HT-29 (cell line): ENCODE measurements at places on chromosomes 6 and 20.

- DNase-seq: no peak
Observed at GRCh38 chr6:148677594-148678476, 69.0 kb upstream of the UST start.

- DNase-seq: no peak
Observed at GRCh38 chr6:128521282-128521632, 858 bp upstream of the PTPRK start.

GRCh38 chr20:20371681-20372080 lies 3.8 kb downstream of the INSM1 start:
- DNase-seq: no peak

DNA sequence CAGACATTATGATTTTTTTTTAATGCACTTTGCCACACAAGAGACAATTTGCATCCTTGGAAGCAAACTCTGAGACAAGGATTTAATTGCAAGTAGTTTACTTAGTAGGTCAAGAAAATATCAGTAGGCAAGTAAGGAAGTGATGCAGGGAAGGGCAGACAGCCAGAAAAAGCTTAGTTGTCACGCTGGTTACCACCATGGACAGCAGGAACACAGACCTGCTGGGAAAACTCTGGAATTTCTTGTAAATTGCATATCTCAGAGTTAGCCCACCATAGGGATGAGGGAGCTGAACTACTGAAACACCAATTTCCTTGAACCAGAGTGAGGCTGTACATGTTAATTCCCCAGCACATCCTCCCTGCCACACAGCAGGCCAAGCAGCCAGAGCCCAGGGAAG lies 92.7 kb downstream of the L3MBTL3 start:
- no peak for DNase-seq

- no peak for DNase-seq
Observed at GRCh38 chr6:111761783-111762312, 111.4 kb downstream of the FYN start.

- peak; percentile 80 for DNase-seq
Observed at GRCh38 chr6:75748743-75749538, at the start of gene MYO6. Gene MYO6 (plus strand): TSS chr6:75749239. CDS start chr6:75817548, 68,309 bp downstream.

- no peak for DNase-seq
Observed at GRCh38 chr20:6160736-6161135, 37.9 kb upstream of the FERMT1 start.

- no peak for DNase-seq
Observed at GRCh38 chr6:108585921-108586536, 25.3 kb downstream of the FOXO3 start.

GRCh38 chr6:137846772-137847313 lies 20.2 kb upstream of the TNFAIP3 start:
- no peak for DNase-seq

GRCh38 chr6:40672087-40672486 lies 84.9 kb upstream of the LRFN2 start:
- no peak for DNase-seq

GRCh38 chr6:39327507-39327906 lies 5.0 kb upstream of the KCNK16 start:
- DNase-seq: no peak
